ENCODE measurements at places on chromosomes 1 and 21.

DNA sequence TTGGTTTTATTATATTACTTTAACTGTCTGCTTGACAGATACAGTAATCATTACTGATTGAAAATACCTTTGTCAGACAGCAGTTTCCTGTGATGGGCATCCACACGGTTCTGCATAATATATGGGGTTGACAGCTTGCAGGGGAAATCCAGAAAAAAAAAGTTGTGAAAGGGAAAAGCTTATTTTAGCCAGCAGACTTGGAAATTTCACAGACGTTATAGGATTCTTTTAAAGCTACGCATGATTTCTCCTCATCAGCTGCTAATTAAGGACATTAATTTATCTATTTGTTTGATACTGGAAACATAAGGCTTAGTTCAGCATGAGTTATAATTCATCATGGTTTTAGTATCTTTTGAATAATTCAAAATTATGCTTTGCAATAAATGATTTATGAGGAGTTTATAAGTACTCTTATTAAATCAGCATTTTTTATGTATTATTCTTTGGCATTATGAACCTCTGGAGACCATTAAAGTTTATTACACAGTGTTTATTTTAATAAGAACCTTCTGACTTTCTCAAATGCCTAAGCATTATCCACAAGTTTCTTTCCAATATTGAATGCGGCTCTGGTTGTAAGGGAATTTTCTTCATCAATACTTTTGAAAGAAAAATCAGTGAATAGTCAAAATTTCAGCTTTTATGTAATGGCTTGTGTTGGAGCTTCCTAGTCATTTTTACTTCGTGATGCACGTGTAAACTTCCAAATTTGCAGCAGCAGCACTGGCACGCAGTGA lies 235.3 kb upstream of the KCNK2 start:
- DNase-seq: no peak

GRCh38 chr1:109530457-109531087 lies 9.1 kb upstream of the GPR61 start:
- no peak for DNase-seq

GRCh38 chr21:42937960-42938605 lies 12.7 kb upstream of the ERVH48-1 start:
- DNase-seq: no peak

DNA sequence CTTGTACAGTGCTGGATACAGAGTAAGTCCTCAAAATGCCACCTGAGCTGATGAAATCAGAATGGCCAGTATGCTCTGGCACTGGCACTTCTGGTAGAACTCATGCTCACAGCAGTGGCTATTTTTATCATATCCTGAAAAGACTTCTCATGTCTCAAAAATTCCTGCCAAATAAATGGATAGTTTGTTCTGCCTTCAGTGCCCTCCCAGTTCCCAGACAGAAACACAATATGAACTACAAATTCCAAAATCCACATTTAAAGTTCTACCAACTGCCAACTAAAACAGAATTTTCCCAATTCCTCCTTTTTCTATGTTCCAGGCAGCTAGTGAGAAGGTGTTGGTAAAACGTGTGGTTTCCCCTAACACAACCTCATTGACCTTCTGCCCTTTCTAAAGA lies 51.4 kb upstream of the RGS1 start:
- DNase-seq: no peak

GRCh38 chr1:164272156-164272555 lies 286.8 kb upstream of the PBX1 start:
- DNase-seq: no peak

DNA sequence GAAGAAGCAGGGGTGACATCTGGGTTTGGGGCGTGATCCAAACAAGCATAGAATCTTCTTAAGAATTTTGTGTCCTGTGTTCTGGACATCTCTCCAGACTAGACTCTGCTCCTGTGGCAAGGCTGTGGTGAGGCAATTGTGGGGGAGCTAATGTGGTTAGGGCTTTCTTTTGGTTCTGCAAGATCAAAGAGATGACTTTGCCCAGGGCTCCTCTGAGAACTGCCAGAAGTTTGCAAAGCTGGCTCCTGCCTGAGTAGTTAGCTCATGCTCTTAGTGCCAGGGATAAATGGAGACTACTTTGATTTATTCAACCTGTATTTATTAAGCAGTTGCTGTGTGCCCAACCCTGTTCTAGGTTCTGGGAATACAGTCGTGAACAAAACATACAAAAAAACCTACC lies 34.0 kb upstream of the CRNN start:
- no peak for DNase-seq

DNA sequence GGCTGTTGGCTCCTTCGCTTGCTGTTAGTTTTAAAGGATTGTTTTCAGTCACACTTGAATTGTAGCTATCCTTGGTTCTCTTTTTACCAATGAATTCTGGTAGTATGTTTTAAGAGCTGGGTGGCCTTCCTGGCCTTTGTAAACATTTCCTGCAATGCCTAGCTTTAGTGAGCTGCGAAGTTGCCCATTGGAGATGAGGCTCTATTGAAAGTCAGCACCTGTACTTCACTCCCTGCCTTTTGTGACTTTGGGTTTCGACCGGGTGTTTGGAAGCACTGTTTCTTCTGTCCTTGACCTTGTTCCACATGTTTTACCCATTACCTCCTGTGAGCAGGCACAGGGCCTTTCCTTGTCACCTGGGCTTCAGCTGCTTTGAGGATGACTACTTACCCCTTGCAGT lies 64.7 kb downstream of the DYRK1A start:
- no peak for DNase-seq

- DNase-seq: no peak
These were observed 26.9 kb downstream of the SORT1 start for GRCh38 chr1:109370712-109371340.

GRCh38 chr1:247400685-247401084 lies 15.3 kb upstream of the NLRP3 start:
- no peak for DNase-seq

- no peak for DNase-seq
These were observed 142.5 kb downstream of the TNR start for GRCh38 chr1:175600721-175601440.

GRCh38 chr1:55670331-55671082 lies 455.3 kb upstream of the USP24 start:
- DNase-seq: no peak

DNA sequence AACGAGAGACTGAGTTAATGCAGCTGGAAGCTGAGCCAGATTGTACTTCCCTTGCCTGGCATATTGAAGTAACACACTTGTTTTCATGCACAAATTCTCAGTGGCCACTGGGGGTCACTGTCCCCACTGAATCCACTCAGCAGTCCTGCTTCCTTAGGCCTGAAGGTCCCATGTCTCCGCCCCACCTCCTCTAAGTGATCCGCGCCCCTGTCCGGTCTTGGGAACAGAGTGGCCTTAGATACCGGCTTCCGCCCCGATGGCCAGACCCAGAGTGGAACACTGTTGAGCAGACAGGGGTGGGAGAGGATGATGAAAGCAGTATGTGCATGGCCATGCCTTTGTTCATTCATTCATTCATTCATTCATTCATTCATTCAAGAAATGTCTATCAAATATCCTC lies 34.8 kb downstream of the CHAF1B start:
- DNase-seq: peak; percentile 21

- DNase-seq: no peak
These were observed 140.9 kb upstream of the KCNJ15 start for GRCh38 chr21:38115870-38116269.

- DNase-seq: no peak
These were observed 34.4 kb upstream of the PKP1 start for GRCh38 chr1:201248721-201249559.

GRCh38 chr1:3919706-3920105 lies 19.6 kb upstream of the C1orf174 start:
- DNase-seq: no peak

- DNase-seq: no peak
These were observed 693 bp downstream of the SRSF10 start for GRCh38 chr1:23979387-23979880.

DNA sequence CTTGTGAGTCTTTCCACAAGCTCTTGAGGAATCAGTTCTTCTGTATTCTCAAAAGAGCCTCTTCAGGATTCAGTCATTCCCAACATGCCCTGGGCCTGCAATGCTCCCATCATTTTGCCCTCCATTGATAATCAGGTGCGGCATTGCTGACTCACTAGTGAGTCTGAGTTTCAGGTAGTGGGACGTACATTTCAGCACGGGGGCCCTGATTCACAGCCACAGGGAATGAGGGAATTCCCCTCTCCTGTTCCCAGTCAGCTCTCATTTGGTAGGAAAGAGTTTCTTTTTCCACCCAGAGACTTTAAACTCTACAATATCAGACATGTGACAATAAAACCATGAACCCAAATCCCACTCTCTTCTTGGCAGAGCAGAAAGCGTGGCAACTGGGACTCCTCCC lies 3.7 kb upstream of the IRF6 start:
- no peak for DNase-seq

DNA sequence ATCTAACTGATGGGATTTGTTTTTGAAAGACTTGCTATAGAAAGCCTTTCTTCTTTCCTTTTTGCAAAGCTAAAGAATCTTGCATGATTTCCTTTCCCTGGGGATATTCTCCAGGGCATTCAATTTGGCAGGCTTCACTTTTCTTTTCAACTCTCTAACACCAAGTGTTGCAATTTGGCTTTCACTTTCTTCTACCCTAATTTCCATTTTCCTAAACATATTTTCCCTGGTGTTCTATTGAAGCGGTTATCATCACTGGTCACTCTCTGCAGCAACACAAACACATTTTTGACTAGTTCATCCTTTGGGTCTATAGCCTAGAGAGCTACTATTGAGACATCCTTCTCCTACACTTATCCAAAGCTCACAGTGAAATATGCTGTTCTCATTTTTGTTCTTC lies 424.5 kb downstream of the NEGR1 start:
- no peak for DNase-seq

- no peak for DNase-seq
These were observed 1.4 kb downstream of the MMEL1 start for GRCh38 chr1:2631136-2632050.

DNA sequence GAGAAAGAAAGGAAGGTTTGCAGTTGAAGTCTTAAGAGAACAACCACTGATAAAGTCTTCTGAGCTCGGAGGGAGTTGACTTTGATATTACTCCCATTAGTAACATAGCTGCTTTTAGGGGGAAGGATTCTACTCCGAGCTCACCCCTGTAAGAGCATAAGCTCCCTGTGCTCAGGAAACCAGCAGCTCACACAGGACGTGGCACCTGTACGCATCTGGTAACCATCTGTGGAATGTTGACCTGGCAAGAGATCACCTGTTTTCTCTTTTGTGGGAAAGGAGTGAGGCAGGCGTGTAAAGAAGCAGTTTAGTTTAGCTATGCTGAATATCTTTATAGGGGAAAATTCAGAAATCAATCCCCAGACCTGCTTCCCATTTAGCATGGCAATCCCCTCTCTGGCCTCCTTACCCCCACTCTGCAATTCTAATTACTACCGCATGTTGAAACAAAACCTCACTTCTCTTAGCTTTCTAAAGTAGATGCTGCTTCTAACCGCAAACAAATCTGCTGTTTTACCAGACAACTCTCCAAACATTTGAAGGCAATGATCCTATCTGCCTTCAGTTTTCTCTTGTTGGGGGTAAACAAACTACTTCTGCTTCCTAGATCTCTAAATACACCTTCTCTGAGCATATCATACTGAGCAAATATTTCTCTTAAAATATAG lies 121.8 kb upstream of the KCNK1 start:
- DNase-seq: no peak

- no peak for DNase-seq
These were observed 657 bp downstream of the DIO1 start for GRCh38 chr1:53894644-53895043.

DNA sequence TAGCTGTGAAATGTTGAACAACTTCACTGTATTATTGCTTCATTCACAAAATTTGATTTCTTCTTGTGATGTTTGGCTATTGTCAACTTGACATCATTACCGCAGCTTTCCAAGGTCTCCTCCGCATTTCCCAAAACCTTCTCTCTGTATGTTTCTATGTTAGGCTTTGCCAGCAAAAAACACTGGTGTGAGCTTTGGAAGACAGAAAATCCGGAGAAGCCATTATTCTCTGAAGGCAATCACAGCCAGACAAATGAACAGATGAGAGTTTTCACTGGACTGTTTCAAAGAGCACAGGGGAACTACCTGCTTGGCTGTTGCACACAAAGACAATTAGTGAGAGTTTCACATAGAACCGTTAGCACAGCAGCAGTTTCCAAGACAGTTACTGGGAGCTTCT lies 609.6 kb downstream of the BRINP3 start:
- no peak for DNase-seq

- DNase-seq: no peak
These were observed 133.0 kb downstream of the PTPN14 start for GRCh38 chr1:214418391-214418790.

- no peak for DNase-seq
These were observed 5.4 kb upstream of the NBPF1 start for GRCh38 chr1:16618719-16619118.

DNA sequence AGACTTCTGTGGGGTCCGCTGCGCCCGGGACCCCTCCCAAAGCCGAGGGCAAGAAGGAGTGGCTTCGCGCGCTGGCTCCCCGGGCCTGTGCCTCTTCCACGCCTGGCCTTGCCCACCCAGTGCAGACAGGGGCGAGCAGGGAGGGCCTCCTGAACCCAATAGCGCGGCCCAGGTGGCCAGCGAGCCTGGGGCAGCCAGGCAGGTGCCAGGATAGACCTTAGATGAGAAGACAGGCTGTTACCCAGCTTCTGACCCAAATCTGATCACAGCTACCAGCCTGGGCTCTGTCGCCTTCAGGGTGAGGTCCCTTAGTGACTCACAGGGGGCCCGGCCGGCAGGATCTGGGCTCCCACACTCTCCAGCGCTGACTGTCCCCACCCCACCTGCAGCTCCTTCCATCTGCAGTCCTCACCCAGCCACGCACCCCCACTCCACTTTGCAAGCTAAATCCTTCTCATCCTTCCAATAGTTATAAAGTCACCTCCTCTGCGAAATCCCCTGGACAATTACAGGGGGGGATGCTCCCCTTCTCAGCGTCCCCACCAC lies 9.6 kb downstream of the CLEC20A start:
- DNase-seq: no peak

- no peak for DNase-seq
These were observed 14.1 kb downstream of the MFSD2A start for GRCh38 chr1:39969048-39969447.

GRCh38 chr1:31708324-31708723 lies 4.5 kb upstream of the COL16A1 start:
- no peak for DNase-seq

- DNase-seq: no peak
These were observed 21.3 kb downstream of the GPR52 start for GRCh38 chr1:174469052-174469451.

DNA sequence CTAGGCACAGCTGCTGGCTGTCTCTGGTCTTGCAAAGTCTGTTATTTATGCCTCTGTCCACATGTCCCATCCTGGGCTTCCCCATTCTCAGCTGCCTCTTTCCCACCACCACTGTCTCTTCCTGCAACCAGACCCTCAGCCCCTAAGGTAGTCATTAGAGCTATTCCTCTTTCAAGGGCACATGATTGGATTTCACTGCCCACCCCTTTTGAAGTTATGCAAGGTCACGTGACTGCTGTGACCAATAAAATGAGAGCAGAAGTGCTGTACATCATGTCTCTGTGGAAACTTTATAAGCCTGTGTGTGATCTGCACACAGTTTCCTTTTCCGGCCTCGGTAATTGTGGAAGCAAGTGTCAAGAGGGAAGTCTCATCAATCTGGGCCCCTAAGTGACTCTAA lies 136.6 kb upstream of the HMGB4 start:
- DNase-seq: no peak

- DNase-seq: no peak
These were observed 121.4 kb downstream of the CCDC185 start for GRCh38 chr1:223514644-223515043.

- DNase-seq: no peak
These were observed 57.3 kb downstream of the SDCCAG8 start for GRCh38 chr1:243312952-243313634.

GRCh38 chr1:66833112-66833511 lies 32.0 kb upstream of the INSL5 start:
- DNase-seq: no peak
